T-cell (primary cell): ENCODE measurements at places on chromosomes 12 and 14.
A peak's percentile ranks its signal among the peaks of the same experiment; 100 is the strongest.

- DNase-seq: no peak
Observed at GRCh38 chr14:75499084-75499875, 23.0 kb upstream of the BATF start.

DNA sequence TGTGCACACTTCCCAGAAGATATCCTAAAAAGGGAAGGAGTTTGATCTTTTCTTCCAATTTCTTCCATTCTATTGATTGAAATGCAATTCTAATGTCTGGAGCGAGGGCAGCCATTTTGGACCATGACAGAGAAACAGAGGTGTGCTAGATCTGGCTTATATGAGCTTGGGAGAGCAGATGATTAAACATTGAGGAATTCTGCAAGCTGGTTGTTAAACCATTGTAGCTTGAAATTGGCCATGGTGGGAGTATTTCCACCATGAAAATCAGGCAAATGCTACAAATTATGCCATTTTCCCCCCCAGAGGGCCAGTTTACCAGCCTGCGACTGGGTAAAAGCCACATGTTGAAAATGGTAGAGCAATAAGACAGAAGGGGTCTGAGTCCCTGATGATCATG, 155.0 kb downstream of the PAWR start:
- no peak for DNase-seq

DNA sequence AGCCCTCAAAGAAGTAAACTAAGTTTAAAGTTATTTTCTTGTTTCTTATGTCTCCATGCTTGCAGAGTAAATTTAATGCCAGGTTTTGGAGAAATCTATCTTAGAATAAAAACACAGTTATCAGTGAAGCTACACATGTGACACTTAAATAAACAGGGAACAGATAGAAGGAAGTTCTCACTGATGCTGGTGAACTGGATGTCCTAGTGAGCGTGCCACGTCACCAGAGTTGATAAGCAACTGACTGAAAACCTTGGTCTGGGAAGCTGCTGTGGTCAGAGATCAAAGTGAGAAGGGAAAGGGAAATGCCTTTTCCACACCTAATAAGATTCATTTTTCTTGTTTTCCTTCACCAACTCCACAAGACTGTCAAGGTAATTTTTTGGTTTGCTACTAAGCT, 74.8 kb upstream of the PCED1B start:
- DNase-seq: no peak

DNA sequence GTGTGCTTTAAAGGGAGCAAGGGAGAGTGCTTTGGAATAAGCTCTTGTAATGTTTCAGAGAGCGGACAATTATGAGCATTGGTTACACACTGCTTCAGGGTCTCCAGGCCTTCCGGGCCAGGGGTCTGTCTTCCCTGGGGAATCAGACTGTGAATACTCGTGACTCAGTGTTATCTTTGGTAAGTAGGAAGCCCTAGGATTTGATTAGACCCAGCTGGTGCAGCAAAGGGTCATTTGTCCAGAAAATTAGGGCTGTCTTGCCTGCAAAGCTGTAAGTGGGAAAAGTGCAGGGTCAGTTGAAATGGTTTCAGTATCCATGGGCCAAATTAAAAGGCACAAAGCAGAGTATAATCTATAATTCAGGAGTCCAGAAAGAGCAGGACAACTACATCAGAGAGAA, 475.6 kb downstream of the MED13L start:
- no peak for DNase-seq

DNA sequence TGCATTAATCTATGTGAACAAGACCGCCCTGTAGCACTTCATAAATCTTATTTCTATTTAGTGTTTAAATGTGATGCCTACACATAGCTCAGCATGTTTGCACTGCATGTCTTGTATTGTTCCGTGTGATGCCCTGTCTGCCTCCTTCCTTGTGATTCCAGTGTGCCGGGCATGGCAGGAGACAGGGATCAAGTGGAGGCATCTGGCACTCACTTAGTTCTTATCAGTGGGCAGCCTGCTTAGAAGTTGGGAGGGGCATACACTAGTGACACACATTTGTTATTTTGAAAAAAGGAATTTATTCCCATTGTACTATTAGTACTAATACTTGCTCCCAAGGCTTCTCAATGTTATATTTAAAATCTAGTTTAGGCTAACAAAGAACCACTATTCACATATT, 176.4 kb downstream of the KCNA5 start:
- no peak for DNase-seq

GRCh38 chr12:2633825-2634200, 161.0 kb upstream of the FKBP4 start:
- DNase-seq: no peak

GRCh38 chr12:6346235-6346832, 4.5 kb upstream of the TNFRSF1A start:
- DNase-seq: no peak

DNA sequence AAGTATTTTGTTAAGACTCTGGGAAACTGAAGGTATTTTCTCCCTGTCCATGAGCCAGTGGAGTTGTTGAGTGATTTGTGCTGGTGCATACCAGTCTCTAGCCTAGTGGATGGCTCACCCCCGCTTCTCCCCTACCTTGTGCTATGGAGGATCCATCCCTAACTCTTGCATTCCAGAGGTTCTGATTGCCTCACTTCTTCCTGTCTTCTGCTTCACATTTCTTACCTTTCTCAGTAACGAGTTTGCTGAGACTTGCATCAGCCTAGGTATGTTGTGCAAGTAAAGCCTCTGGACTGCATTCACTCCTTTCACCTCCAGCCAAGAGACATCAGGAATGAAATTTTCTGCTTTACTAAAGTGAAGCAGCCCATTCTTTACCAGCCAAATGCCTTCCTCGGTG, 391.6 kb downstream of the ZFP36L1 start:
- no peak for DNase-seq

DNA sequence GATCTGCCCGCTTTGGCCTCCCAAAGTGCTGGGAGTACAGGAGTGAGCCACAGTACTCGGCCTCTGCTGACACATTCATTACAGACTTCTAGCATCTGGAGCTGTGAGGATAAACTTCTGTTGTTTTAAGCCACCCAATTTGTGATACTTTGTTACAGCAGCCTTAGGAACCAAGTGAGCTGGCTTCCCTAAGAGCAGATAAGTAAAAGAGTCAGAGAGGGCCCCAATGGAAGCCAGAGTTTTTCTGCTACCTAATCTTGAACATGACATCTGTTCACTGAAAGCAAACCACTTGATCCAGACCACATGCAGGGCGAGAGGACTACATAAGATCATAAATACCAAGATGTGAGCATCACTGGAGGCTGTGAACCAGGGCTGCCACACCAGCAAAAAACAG, 3.7 kb upstream of the MAPKAPK5 start:
- DNase-seq: no peak

DNA sequence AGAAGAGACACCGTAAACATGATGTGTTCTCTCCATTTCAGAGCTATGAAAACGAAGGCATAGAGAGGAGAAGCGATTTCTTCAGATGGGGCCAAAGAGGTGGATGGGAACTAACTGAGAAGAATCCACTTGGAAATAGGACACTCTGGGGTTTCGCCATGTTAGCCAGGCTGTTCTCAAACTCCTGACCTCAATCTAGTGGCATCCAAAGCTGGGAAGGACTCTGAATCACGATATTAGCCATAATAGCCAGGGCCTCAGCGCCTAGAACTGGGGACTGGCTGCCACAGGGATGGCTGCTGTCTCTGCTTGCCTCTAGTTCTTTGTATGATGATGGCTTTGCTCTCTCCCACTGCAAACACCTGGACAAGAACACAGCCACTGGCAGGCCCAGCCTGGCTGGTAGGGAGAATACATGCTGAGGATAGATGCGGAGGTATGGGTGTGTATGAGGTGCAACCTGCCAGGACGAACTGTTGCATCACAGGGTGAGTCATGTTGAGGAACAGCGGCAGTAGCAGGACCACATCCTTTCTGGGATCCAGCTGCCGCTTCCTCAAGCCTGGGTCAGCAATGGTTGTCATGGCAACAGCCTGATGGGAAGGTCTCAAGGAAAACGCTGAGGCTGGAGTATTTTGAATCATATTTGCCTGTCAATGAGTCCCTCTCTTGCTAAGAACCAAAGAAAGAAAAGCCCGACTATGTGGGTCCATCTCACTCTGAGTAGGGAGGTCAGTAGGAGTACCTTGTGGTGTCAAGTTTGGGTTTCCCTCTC, 31.1 kb downstream of the CCDC177 start:
- peak; percentile 17 for DNase-seq
